ENCODE measurements at places on chromosomes 4 and X.
A peak's percentile ranks its signal among the peaks of the same experiment; 100 is the strongest.

GRCh38 chr4:187183346-187183745 is 459.7 kb upstream of the FAT1 start:
- no peak for DNase-seq

- DNase-seq, result no peak
These were observed 297.2 kb downstream of the HS3ST1 start for GRCh38 chr4:11131491-11131890.

DNA sequence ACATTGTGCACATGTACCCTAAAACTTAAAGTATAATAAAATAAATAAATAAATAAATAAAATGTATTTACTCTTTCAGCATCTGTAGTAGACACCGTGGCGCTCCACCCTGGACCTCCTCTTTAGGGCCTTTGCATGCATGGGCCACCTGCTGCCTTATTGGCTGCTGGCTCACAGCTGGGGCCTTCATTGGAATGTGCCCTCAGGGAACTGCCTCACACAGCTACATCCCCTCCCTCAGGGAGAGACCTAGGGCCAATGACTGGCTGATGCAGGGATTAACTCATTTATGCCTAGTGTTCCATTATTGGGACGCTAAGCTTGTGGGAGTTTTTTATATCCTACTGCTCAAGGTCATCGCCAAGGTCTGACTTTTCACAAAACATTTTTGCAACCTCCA is 302.9 kb upstream of the FTHL17 start:
- no peak for DNase-seq

DNA sequence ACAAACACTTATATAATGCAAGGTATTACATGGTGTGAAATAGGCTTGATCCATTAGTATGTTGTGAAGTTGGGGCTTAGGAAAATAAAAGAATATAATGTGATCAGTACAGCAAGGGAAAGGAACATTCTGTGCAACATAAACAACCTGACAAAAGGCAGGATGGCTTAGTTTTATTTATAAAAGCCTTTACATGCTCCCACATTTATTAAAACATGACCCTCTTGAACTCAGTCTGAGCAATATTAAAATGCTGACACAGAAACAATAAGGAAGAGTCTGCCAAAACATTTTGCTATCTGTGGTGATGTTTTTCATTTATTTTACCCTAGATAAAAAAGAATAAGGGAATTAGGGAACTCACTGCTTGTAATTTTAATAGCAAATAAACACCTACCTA is 519.7 kb downstream of the PCDH7 start:
- DNase-seq, result no peak

DNA sequence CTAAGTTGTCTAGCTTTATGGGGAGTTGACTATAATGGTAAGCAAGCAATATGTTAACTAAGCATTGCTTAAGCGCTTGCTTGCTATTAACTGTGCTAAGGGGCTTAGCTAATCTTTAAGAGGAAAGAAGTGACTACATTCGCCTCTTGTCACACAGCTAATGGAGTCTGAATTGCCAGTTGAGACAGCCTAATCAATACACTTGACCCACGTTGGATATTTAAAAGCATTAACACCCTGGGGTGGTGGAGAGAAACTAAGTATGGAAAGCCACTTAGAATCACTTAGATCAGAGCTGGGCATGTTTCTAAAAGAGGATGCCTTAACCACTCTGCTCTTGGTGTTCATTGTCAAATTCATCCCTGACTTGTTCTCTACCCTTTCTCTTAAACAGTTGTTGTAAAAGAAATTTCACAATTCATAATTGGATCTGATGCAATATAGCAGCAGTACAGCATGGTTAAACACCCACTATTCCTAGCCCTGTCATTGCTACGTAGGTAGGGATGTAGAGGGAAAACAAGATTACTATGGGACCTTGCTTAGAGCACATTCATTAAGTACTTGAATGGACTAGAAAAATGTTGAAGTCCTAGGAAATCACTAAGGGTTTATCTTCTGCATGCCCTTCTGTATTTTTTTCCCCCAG is 3.5 kb downstream of the ZAR1 start:
- DNase-seq, result no peak

GRCh38 chr4:2824329-2824835 is 19.3 kb upstream of the ADD1 start:
- no peak for DNase-seq

DNA sequence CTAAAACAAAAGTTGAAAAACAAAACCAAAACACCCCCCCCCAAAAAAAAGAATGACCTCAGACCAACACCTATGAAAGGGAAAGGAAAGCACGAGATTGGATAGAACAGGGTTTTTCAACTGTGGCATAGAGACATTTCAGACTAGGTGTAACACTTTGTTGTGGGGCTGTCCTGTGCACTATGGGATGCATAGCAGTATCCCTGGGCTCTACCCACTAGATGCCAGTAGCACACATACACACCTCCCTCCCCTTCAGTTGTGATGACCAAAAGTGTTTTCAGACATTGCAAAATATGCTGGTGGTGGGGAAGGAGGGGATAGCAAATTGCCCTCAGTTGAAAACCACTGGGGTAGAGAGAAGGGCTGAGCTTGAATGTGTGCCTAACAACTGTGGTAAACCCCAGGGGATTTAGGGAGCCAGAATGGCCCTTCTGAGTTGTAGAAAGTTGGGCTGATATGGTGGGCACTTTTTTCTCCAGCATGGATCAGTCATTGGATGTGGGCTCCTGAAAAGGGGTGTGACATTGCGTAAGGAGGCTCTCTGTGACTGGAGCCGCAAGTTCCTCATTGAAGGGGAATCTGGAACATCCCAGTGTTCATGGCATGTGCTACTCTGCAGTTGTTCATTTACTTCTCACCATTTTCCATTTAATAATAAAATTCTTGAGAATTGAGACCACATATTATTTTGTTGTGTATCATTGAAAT is 8.8 kb upstream of the GEMIN8 start:
- DNase-seq, result no peak

DNA sequence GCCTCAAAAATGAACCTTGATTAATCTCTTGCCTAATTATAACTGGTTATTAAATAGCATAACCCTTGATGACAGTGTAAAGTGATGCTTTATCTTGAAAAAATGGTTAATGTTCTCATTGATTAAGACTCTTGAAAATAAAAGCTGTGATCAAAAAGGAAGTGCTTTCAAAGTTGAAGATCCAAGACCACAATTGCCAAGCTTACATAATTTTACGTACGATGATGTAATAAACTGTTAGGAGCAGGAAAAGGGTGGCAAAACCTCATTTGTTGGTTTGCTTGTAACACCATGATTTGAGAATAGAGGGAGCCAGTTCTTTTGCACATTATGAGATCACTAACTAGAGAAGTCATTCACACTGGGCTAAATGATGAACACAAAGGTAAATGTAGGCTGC is 322.2 kb downstream of the ADGRL3 start:
- no peak for DNase-seq

DNA sequence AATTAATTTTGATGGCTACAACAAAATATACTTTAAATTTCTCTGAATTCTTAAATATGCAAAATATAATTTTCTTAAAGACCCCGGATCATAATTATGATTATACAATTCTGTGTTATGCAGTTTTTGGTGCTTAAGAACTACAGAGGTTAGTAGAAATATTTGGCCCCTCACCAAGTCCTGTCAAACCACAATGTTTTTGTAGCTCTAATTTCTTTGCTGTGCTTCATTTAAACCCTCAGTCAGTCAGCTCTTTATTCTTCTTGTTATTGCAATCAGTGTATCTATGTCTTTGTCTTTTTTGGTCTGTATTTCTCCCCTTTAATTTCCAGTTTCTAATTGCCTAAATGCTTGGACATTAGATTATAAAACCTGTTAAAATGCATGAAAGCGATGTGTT is 186.1 kb downstream of the CAMK2D start:
- DNase-seq, result no peak

DNA sequence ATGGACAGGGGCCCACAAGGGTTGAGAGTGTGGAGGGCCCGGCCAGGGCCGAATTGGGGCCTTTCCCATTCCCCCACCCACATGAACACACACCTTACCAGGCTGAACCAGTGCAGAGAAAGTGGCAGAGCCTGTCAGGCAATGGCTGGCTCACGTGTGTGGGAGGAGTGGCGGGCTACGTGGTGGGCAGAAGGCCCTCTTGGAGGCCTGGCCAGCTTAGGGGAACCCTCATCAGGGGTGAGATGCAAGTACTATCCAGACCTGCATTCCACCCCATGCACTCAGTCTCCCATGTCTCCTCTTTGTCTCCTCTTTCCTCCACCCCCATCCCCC is 965 bp downstream of the TCEAL4 start:
- DNase-seq, result no peak

- DNase-seq, result no peak
These were observed 70.5 kb downstream of the CLCN5 start for GRCh38 chrX:49992853-49993252.

DNA sequence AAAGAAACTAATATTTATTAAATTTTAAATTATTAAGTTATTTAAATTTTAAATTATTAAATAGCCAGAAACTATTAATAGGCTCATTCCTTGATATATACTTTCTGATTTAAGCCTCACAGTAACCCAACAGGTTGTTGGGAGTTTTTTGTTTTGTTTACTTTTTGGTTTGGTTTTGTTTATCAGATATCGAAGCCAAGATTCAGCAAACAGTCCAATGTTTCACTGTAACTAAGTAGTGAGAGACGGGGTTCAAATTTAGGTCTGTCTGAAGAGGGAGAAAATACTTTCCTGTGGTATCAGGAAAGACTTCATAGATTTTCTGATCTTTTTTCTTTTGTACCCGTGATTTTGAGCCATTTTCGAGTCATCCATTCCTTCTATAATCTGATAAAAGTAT is 54.2 kb downstream of the CCDC158 start:
- no peak for DNase-seq

- DNase-seq, result no peak
These were observed 89.2 kb downstream of the TMEM144 start for GRCh38 chr4:158299459-158300007.

DNA sequence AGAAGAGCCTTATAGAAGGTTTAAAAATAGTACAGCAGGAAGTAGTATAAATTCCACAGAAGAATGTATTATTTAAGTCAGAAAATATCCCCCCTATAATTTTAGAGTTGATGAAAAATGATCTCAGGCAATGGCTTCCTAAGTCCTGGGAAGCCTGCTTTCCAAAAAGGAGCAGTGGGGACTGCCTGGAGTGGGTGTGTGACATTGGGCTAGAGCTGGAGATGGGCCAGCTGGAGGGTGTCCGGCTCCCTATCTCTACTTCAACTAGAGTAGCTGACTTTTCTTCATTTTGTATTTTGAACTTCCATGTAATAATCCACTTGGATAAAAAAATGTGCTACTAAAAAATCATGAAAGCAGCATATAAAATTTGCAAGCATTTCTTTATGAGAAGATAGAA is 253.9 kb downstream of the ANK2 start:
- no peak for DNase-seq

DNA sequence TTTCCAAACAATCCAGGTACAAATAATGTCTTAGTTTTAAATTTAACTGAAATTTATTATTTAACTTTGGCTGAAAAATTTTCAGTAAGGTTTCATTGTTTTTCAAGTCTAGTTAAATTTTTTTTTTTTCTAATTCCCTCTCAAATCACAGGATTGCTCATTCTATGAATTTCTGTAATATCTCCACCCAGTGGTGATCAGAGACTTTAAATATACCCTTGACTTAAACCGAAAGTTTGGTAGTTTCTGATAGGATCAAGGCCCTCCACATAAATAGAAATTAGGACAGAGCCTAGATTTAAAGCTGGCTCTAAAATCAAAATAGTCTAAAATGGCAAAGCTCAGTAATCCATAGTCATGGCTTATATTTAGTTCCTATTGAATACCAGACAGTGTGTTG is 175.4 kb downstream of the TBCK start:
- DNase-seq, result no peak

GRCh38 chr4:82223715-82224114 is 150.1 kb downstream of the HNRNPD start:
- DNase-seq, result peak; percentile 37

GRCh38 chr4:164856396-164856795 is 20.6 kb upstream of the APELA start:
- no peak for DNase-seq

GRCh38 chrX:48458711-48459110 is 11.3 kb downstream of the SLC38A5 start:
- DNase-seq, result no peak

DNA sequence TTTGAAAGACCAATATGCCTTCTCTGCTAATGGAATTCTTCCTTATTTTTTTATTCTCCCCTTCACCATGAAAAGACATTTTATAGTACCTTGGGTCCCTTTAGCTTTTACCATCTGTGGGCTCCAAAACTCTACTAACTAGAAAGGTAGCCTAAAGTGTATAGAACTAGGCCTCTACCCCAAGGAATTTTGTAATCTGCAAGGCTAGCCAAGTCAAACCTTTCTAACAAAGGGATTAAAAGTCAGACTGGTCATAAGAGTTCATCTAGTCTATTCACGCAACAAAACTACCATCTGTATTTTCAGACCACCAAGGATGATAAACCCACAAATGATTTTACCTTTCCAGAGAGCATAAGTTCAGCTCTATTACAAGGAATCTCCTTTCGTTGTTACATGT is 189.5 kb upstream of the DCAF8L1 start:
- no peak for DNase-seq

GRCh38 chrX:31265383-31265782 is 193.5 kb upstream of the FTHL17 start:
- no peak for DNase-seq

GRCh38 chrX:31115398-31115797 is 43.6 kb upstream of the FTHL17 start:
- DNase-seq, result no peak

DNA sequence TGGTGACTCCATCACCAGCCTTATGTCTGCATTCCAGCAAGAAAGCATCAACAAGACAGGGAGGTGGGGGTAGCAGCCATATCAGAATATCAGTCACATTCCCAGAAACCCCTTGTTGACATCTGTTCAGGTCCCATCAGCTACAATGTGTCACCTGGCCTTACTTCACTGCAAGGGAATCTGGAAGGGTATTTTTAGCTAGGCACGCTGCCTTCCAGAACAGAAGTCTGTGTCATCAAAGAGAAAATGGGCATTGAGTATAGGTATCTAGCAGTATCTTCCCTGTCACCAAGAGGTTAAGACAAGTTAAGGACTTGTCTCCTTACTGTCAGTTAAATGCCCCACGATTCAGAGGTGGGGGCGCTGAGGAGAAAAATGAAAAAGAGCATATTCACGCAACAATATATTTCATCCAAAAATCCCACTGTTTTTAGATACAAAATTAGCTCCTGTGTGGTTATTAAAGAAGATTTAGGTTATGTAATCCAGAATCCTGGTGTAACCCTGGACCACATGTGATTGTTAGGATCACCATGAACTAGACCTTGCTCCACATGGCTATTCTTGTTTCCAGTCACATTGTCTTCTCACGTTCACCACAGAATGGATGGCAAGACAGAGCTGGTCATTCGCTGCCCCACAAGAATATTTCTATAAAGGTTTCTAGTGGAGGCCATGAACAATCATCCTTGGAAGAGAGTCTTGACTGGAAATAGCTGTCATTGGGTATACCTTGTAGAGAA is 60.0 kb upstream of the PDHA1 start:
- no peak for DNase-seq

DNA sequence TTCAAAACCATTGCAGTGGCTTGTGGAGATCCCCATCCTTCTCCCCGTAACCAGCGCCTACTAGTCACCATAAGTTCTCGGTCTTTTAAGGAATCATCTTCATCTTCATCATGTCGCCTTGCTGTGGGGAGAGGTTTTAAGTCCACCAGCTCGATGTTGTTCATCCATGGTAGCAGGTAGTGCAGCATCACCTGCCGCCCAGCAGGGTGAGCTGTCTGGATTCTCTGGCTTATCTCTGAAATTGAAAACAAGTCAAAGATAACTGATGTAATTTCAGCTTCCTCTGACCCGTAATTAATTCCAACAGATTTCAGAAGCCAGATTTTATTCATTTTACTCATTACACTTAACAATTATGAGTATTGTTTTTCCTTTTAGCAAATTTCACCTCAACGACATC is 67.4 kb downstream of the ZAR1 start:
- DNase-seq, result no peak
